ENCODE measurements at places on chromosomes 11 and 22. TPM values are rescaled to one million over a fixed set of nuclear protein-coding genes. Genes with fewer than 3 reads are reported as not detected.

DEPDC7 gene
- total RNA-seq = 7.4 TPM

MMP10 gene
- total RNA-seq = 1.2 TPM

ARHGAP42 gene
- 10.5 TPM for total RNA-seq

NUP98 gene
- total RNA-seq = 77.9 TPM

HSPB2 gene
- 0.18 TPM for total RNA-seq
